ENCODE measurements at places on chromosomes 5 and 9.

- DNase-seq = no peak
These were observed 200.4 kb downstream of the SREK1 start for GRCh38 chr5:66344544-66344943.

DNA sequence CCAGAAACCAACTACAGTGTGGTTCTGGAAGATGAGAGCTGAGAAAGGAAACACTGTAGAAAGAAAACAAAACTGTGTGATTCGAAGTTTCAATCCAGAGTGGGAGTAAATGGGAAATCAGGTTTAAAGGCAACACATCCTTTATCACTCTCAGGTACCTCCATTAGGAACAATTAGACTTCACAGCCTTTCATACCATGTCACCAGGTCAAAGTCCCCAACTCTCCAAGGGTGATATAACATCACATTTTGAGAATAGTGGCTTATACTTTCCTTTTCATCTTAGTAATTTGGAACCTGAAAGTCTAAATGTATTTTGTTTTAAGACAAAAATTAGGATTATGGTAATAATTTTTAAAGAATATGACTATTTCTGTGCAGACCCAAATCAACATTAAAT is 194.9 kb upstream of the WWC1 start:
- DNase-seq = no peak

GRCh38 chr5:144076521-144077083 is 93.9 kb downstream of the YIPF5 start:
- no peak for DNase-seq

- no peak for DNase-seq
These were observed 2.6 kb downstream of the AP3S1 start for GRCh38 chr5:115844321-115844817.
